Cardiac septum (tissue), 1 donor: ENCODE measurements at places on chromosomes 4 and X.

GRCh38 chr4:8275548-8275910 is 6.0 kb downstream of the HTRA3 start:
- no peak for DNase-seq

DNA sequence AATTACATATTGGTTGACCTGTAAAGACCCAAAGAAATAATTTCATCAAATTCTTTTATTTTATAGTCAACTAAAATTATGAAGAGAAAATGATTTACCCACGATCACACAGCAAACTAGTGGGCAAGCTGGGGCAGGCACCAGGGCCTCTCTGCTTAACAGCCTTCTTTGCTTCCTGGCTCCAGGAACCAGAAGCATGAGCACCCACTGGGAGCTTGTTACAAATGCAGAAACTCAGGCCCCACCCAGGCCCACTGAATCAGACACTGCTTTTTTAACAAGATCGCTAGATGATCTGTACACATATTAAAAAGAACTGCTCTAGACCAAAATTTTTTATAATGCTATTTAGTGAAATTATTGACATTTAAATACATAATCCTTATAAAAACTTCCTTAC is 95.0 kb downstream of the GEMIN8 start:
- DNase-seq: no peak

- no peak for DNase-seq
Measured at GRCh38 chrX:31112226-31112999, 40.6 kb upstream of the FTHL17 start.

GRCh38 chr4:5955201-5955821 is 62.4 kb upstream of the CRMP1 start:
- DNase-seq: no peak

GRCh38 chr4:175330236-175330635 is 412.1 kb downstream of the ADAM29 start:
- DNase-seq: no peak

GRCh38 chr4:6548201-6548881 is 26.6 kb upstream of the MAN2B2 start:
- no peak for DNase-seq

- no peak for DNase-seq
Measured at GRCh38 chr4:69781458-69782418, 21.3 kb upstream of the SULT1B1 start.

DNA sequence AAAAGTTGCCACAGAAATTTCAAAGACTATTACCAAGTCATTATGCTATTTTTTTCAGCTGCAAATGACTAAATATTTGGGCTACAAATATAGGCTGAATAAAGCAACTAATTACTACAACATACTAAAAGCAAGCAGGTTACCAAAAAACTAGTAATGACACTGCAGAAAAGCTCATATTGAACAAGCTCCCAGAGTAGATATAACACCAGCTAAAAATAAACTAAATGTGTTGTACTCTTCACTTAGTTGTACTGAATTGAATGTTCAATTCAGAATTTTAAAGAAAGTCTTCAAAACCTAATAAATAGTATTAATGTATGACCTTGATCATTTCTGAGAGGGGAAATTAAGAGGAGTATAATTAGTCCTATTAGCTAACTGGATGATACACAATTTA is 12.0 kb downstream of the ATP8A1 start:
- no peak for DNase-seq

GRCh38 chr4:128450326-128451120 is 162.9 kb upstream of the PGRMC2 start:
- DNase-seq: no peak

GRCh38 chrX:116009346-116009745 is 161.2 kb upstream of the AGTR2 start:
- no peak for DNase-seq

- no peak for DNase-seq
Measured at GRCh38 chrX:41923978-41924683, 777 bp upstream of the CASK start.

DNA sequence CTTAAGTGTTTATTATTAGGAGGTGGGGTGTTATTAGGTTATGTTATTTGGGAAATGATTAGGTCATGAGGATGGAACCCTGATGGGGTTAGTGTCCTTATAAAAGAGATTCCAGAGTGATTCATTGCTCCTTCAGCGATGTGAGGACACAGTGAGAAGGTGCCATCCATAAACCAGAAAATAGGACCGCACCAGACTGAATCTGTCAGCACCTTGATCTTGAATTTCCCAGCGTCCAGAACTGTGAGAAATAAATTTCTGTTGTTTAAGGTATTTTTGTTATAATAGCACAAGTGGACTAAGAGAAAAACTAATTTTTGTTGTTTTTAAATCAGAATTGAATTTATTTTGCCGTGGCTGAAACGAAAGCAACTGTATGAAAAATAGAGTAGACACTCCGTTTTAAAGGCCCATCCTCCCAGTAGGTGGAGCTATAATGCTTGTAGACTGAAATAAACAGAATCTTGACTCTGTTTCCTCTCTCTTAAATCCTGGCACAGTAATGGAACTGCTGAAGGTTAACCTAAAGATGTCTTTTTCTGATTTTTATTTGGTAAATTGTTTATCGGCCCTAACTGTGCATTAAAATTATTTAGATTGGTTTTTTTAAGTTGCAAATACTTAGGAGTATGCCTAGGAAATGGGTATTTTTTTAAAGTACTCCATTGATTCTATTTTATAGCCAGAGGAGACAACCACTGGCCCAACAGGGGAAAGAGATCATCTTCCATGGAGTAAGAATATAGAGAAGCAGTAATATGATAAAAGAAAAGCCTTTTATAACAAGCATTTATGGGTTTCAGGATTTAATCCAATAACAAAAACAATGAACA is 133.2 kb upstream of the ADAMTS3 start:
- no peak for DNase-seq

- no peak for DNase-seq
Measured at GRCh38 chrX:150197388-150197787, 165.7 kb upstream of the MAMLD1 start.

DNA sequence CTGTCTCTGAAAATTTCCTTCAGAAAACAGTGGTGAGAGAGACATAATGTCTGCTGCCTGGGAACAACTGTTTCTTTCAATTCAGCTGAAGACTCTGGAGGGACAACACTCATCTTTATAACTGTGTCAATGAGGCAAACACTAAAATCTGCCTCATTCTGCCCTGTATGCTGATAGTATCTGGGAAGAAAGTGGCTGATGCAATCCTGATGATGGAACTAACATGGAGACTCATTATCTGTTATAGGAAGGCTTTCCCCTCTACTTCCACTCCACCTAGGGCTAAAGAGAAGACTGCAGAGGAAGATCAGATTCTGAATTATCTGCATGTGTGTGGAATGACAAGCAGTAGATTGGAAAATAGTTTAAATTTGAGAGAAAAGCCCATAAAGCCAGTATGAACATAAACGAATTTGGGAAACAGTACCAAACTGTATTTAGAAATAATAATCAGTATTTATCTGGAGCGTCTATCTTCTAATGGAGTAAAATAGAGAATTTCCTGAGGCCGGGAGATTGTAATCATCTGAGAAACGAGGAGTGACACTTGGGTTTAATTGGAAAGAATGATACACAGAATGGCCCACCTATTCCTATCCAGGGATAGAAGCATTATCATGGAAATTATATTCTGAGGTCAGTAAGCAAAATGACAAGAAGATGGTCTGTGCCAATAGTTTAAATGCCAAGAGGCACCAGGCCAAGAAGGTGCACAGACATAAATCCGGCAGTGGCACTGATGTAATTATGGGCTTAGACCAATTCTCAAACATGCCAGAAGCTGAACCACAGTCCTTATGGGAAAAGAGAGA is 85.4 kb downstream of the SHISA3 start:
- no peak for DNase-seq

GRCh38 chrX:45524296-45524695 is 323.6 kb upstream of the DIPK2B start:
- no peak for DNase-seq

GRCh38 chrX:2894885-2895292 is 34.2 kb downstream of the ARSD start:
- no peak for DNase-seq

GRCh38 chr4:1990676-1991075 is 18.1 kb downstream of the NELFA start:
- no peak for DNase-seq

- DNase-seq: no peak
Measured at GRCh38 chrX:72107320-72107719, 24.4 kb downstream of the RTL5 start.

DNA sequence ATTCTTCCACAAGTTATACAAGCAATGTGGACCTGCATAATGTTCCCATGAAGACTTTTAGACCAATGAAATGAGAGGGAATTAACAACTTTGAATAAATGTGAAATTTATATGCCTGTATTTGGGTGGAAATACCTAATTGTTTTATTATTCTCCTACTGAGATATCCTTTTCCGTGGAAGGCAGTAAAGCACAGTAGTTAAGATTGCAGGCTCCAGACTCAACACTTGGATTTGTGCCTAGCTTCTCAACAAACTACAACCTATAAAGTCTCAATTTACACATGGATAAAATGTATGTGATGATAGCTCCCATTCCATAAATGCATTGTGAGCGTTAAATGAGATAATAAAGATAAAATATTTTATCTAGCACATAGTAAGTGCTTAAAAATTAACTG is 857.8 kb downstream of the CENPC start:
- DNase-seq: no peak

GRCh38 chr4:2593003-2593402 is 56.6 kb downstream of the FAM193A start:
- no peak for DNase-seq

GRCh38 chr4:40685300-40685699 is 55.6 kb upstream of the RBM47 start:
- DNase-seq: no peak

GRCh38 chr4:147984065-147984777 is 252.3 kb downstream of the ARHGAP10 start:
- DNase-seq: no peak

DNA sequence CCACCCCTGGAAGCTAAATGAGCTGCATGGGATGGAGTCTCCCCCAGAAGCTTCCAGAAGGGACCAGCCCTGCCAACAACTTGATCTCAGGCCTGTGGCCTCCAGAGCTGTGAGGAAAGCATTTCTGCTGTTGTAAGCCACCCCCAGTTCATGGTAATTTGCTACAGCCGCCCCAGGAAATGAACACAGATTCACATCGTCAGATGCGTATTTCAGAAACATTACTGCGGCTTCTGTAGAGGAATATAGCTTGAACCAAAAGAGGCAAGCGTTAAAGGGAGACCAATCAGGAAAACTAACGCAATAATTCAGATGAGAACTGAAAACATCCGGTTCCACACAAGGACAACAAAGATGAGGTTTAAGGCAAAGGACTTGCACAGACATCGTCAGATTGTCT is 128.4 kb upstream of the TBL1X start:
- no peak for DNase-seq

DNA sequence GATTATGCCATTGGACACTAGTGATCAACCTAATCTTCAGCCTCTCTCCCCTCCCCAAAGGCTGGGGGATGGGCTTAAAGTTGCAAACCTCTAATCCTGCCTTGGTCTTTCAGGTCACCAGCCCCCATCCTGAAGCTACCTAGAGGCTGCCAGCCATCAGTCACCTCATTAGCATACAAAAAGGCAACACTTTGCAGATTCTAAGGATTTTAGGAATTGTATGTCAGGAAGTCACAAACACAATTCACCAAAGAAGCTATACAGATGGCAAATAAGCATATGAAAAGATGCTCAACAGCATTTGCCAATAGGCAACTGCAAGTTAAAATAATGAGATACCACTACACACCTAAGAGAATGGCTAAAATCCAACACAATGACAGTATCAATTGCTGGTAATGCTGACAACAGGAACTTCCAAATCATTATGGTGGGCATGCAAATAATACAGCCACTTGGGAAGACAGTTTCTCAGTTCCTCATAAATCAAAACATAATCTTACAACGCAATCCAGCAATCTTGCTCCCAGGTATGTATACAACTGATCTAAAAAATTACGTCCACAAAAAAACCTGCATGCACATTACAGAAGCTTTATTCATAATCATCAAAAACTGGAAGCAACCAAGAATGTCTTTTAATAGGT is 9.0 kb upstream of the PIM2 start:
- no peak for DNase-seq

DNA sequence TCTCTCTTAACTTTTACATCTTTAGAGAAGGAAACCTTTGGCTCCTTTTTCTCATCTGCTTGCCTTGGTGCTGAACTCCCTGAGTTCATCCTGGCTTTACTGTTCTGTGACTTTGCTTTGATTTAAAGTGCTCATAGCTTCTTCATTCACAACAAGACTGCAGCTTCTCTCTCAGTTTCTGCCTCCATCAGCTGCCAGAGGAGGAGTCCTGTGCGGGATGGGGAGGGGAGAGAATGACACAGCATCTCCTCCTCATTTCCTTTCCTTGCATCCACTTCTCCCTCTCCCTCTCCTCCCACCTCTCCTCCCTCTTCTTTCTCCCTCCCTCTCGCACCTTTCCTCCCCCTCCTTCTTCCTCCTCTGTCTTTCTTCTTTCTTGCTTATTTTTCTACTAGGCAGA is 42.0 kb downstream of the CBLL2 start:
- no peak for DNase-seq

- DNase-seq: no peak
Measured at GRCh38 chr4:121685257-121685656, 11.5 kb downstream of the ANXA5 start.

GRCh38 chr4:78612398-78613178 is 61.0 kb downstream of the ANXA3 start:
- DNase-seq: no peak

DNA sequence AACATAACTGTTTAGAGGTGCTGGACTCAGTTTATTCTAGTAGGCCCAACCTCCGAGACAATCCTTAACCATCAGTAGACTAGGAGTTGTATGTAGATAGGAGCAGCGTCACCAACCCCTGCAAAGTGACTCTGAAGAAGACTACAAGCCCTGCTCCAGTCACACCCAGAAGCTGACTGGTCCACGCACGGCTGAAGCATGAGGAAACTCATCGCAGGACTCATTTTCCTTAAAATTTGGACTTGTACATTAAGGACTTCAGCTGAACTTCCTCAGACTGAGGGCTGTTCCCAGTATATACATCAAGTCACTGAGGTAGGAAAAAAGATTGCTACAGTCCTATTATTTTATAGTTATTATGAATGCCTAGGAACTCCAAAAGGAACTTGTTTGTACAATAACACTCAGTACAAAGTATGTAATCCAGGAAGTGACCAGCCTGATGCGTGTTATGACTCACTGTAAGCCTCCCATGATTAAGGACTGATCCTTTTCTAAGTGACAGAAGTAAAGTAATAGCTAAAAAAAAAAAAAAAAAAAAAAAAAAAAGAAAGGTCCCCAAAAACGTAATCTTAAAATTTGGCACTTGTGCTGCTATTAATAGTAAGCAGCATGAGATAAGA is 41.6 kb upstream of the UGT2B7 start:
- no peak for DNase-seq
